CD4-positive, alpha-beta T cell (primary cell): ENCODE measurements at places on chromosomes 1 and 21.

- DNase-seq, result no peak
Observed at GRCh38 chr1:88741413-88741812, 57.3 kb downstream of the PKN2 start.

- DNase-seq, result no peak
Observed at GRCh38 chr1:95233319-95233736, 682 bp upstream of the RWDD3 start.

DNA sequence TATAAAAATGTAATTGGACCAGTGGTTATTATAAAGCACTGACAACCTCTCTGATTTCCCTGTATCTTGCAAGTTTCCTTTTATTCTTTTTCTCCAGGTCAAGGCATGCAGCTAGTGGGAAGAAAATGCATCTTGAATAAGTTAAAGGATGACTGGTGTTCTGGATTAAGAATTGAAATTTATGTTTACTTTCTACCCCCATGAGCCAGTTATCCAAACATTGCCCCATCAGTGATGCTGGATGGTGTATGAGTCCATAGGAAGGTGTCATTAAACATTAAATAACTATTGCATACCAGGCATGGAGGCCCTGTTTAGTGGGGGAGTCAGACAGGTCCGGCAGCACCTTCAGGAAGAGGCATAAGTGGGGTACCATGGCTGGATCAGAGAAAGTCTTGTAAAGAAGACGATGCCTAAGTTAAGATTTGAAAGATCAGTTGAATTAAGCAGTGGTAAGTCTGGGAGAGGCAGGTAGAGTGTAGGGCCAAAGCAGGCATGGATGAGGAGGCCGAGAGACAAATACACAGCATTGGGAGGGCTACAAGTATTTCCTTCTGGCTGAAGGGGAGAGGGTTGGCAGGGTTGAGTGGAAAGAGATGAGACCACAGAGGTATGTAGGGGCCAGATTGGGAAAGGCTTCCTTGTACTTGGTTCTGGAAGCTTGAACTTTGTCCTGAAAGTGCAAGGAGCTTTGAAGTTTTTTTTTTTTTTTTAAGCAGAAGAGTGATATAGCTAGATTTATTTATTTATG lies 5.7 kb downstream of the SZRD1 start:
- DNase-seq, result no peak

DNA sequence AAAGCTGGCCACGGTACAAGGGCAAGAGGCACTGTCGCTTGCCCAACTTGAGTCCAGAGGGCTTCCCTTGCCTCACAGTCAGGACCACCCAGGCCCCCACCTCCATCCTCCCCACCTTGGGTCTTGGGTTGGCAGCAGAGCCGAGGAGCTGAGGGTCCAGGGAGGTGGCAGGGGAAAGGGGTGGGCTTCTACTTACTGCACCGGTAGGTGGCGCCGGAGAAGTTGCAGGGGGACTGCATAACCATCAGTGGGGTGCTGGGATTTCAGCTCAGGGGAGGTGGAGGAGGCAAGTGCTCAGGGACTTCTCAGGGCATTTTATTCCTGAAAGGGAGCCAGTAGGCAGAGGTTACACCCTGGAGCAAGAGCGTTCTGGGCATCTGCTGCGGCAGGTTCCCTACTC lies 44.0 kb downstream of the TRIM62 start:
- DNase-seq, result peak; percentile 19

- DNase-seq, result no peak
Observed at GRCh38 chr1:46300673-46301405, 2.6 kb downstream of the LRRC41 start.

DNA sequence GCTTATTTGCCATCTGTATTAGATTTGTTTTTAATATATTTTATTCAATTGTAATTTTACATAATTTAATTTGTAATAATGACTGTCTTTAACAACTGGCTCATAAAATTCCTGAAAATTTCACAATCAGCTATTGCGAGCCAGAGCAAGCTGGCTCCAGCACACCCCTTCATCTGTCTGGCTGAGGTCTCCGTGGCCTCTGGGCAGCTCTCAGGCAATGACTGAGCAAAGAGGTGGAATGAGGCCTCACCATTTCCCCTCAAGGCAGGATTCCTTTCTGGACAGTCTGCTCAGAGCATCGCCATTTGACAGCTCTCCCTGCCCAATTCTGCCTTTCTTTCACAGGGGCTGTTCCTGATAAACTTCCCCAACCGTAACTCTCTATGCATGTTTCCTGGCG lies 5.8 kb upstream of the KANK4 start:
- no peak for DNase-seq

GRCh38 chr1:183129921-183130690 lies 56.0 kb upstream of the LAMC2 start:
- no peak for DNase-seq

- no peak for DNase-seq
Observed at GRCh38 chr1:43910343-43910742, 23.3 kb upstream of the ARTN start.

- DNase-seq, result no peak
Observed at GRCh38 chr1:60895701-60896100, 186.7 kb upstream of the NFIA start.

GRCh38 chr1:40064797-40065499 lies 24.4 kb downstream of the CAP1 start:
- no peak for DNase-seq

DNA sequence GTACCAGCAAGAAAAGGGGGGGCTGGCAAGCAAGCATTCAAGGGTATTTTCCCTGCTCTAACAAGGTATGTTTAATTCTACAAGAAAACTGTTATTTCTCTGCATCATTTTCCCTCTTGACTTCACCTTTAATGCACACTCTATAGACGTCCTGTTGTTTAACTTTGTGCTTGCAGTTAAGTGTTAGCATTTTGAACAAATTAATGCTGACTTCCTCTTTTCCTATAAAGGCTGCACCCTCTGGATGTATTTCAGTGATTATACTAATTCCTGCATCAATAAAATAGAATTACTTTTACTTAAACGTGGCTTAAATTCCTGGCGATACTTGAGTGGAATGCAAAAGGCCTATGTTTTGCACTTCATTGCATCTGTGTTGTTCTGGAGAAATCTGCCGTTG lies 183.3 kb downstream of the KCNJ6 start:
- DNase-seq, result no peak

DNA sequence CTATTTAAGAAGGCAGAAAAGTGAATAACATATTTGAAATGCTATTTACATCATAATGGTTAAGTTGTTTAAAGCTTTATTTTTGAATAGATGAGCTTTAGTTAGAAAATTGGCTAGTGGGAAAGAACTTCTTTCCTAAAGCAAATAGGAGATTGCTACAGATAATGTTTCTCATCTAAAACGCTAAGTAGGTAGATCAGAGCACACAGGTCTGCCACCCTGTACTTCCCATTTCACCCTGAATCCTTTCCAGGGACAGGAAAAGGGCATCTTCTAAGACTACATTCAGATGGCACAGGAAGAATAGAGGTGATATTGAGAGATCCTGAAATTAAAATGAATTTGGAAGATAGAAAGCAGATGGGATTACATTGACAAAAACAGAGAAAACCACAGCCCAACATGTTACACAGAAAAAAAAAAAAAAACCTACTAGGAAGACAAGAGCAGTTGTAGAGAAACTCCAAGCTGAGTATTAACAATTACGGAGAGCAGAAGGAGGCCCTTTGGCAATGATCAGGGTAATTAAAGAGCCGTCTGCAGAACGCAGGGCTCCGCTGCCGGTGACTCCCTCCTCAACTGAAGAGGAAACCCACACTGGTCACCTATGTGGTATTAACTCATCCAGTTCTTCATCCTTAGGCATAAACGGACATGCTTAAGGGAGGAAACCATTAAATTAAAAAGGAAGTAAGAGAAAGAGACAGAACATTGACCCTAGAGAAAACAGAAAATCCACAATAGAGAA lies 53.6 kb upstream of the MAP10 start:
- DNase-seq, result no peak

GRCh38 chr1:178057912-178058534 lies 35.9 kb upstream of the RASAL2 start:
- no peak for DNase-seq

DNA sequence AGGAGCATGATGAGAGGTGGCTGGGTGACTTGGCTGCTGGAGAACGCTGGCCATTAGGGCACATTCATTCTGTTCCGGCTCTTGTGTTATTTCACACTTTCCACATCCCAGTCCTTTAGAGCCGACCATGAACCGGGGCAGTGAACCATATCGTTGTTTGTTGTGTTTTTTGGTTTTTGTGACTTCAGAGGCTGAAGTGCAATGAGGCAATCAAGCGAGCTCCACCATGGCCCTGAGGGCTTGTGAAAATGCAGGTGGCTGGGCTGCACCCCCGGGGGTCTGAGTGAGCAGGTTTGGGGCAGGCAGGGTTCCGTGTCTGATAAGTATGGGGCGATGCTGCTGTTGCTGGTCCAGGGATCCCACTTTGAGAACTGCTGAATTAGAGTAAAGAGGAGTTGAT lies 23.7 kb downstream of the ABCG1 start:
- DNase-seq, result no peak

GRCh38 chr1:246768403-246769020 lies 44.3 kb downstream of the SCCPDH start:
- no peak for DNase-seq

DNA sequence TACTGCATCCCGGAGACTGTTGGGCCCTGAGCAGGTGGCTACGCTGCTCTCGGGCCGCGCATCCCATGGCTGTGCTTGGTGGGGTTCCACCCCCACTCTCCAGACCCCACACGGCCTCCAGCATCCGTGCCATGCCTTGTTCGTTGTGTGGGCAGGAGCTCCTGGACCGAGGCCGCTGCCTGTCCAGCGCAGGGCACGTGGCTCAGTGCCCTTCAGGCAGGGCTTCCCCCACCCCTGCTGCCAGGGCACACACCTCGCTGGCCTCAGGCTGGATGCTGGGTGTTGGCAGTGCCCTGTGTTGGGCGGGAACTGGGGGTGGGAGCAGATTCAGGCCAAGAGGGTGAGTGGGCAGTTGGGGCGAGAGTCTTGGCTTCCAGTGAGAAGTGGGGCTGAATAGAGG lies 9.9 kb downstream of the PRKCZ start:
- DNase-seq, result no peak

DNA sequence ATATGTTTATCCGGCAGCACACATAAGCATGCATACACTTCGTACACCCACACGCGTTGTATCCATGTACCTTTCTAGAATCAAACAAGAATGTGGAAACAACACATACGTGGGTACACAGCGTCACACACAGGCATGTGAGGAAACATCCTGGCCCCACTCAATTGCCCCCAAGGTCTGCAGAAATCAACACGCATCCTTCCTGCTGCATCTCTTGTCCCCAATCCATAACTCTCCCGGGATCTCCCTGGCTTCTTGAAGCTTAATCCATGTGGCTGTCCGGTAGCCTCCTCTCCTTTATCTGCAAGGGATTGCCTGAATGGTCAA lies 5.5 kb upstream of the TBX15 start:
- DNase-seq, result no peak

DNA sequence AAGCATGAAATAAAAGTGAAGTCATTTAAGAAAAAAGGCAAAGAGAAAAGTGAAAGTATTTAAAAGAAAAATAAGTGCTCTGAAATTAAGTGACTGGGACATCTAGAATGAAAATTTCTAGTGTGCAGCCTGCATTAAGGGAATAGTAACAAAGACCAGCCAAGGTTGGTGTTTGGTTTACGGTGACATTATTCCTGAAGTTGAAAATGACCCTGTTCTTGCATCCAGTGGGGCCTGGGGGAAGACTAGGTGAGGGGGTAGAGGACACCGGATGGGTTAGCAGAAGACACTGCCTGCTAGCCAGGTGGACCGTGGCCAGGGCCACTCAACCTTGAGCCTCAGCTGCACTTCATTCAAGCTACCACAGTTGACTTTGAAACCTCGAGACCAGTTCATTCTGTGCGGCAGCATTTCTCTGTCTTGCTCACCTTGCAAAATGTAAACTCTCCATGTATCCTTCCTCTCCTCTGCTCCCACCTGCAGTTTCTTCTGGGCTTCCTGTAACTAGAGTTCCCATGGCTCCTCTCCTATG lies 14.3 kb upstream of the KCNK1 start:
- DNase-seq, result no peak

GRCh38 chr1:220747437-220748088 lies 559 bp upstream of the MTARC2 start:
- no peak for DNase-seq

DNA sequence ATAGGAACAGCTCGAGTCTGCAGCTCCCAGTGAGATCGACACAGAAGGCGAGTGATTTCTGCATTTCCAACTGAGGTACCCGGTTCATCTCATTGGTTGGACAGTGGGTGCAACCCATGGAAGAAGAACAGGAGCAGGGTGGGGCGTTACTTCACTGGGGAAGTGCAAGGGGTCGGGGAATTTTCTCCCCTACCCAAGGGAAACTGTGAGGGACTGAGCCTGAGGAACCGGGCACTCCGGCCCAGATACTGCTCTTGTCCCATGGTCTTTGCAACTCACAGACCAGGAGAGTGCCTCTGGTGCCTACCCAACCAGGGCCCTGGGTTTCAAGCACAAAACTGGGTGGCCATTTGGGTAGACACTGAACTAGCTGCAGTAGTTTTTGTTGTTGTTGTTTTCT lies 307.1 kb downstream of the AMY1C start:
- no peak for DNase-seq

GRCh38 chr21:38699048-38699447 lies 106.7 kb upstream of the ETS2 start:
- no peak for DNase-seq

- no peak for DNase-seq
Observed at GRCh38 chr1:174837386-174837785, 162.4 kb upstream of the CACYBP start.

- no peak for DNase-seq
Observed at GRCh38 chr1:153430561-153430960, 14.2 kb downstream of the S100A7A start.

DNA sequence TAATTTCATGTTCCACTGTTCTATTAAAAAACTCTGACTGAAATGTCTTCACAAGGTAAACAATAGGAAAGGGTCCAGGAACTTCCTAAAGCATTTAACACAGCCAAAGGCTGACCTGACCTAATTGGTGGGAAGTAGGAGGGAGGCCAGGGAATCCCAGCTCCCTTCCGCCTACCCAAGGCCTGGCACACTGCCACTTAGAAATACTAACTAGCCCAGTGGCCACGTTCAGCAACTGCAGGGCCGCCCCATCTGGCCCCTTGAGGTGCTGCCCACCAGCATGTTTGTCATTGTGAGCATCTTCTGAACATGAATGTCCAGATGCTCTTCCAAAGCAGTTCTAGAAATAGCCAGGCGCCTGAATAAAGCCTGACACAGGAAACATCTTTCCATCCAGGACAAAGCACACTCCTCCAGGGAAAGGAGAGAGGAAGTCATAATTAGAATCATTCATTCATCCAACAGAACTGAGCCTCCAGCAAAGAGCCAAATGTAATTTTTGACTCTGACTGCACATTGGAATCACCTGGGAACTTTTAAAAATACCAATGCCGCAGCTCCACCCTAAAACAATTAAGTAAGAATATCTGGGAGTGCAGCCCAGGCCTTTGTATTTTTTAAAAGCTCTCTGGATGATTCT lies 44.6 kb upstream of the BCL9 start:
- no peak for DNase-seq

DNA sequence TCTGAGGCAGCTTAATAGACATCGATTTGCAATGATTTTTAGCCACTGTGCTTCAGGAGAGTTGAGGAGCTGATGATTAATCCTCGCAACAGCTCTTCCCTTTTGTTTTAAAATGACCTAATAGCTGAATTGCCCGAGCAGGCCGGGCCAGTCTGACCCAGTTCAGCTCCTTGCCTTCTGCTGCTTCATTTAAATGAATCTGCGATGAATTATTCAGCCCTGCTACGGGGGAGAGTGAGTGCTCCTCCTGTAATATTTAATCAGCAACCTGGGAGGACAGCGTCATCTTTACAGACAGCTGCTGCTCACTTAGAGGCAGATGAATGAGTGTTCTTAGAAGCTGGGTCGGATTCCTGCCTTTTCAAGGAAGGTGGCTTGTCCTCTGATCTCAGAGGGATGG lies 325.1 kb downstream of the CAMTA1 start:
- DNase-seq, result no peak

GRCh38 chr1:202282025-202282371 lies 59.7 kb downstream of the UBE2T start:
- no peak for DNase-seq
